SW480 (cell line): ENCODE measurements at places on chromosomes 7 and 10.
A peak's percentile ranks its signal among the peaks of the same experiment; 100 is the strongest.

DNA sequence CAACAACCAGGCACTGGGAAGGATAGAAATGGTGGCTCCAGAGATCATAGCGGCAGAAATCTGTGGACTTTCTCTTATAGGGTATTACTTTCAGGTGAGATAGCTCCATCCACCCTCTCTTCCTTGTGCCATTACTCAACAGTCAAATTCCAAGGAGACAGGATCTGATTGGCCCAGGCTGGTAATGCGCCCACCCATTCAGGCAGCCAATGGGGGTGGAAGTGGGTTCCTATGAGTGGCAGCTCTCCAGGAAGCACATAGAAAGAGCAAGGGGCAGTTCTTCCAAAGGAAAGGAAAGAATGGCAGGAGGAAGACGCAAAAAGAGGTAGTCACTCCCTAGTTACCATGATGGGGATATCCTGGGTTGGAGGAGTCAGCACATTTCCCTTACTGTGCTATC, 94.4 kb downstream of the STRA8 start:
- no peak for DNase-seq

- DNase-seq, result no peak
Observed at GRCh38 chr10:48550977-48551376, 53.9 kb downstream of the ARHGAP22 start.

DNA sequence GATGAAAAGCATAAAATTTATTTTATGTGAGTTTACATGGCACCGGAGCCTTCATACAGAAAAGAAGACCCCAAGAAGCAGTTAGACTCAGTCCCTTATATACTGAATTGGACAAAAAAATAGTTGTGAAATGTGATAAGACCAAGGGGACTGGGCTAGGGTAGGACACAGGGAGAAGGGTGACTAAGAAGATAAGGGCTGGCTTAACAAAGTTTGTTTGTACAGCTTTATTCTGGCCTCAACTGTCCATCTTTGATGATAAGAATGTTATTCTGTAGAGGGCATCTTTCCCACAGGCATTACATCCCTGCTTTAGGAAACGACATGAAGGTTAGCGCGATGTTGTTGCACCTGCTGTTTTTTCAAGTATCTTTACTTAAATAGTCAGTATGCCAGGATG, 86.5 kb downstream of the SEC61G start:
- no peak for DNase-seq

- no peak for DNase-seq
Observed at GRCh38 chr7:103134836-103135554, 13.9 kb downstream of the NAPEPLD start.

DNA sequence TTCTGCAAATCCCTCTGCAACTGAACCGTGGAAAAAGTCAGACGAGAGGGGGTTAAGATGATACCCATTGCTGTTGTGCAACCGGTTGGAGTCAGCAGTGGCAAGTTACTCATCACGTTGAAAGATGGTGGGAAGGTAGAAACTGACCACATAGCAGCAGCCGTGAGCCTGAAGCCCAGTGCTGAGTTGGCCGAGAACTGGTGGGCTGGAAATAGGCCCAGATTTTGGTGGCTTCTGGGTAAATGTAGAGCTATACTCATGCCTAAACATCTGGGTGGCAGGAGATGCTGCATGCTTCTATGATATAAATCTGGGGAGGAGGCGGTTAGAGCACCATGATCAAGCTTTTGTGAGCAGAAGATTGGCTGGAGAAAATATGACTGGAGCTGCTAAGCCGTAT, 78.6 kb downstream of the ARL5B start:
- no peak for DNase-seq

DNA sequence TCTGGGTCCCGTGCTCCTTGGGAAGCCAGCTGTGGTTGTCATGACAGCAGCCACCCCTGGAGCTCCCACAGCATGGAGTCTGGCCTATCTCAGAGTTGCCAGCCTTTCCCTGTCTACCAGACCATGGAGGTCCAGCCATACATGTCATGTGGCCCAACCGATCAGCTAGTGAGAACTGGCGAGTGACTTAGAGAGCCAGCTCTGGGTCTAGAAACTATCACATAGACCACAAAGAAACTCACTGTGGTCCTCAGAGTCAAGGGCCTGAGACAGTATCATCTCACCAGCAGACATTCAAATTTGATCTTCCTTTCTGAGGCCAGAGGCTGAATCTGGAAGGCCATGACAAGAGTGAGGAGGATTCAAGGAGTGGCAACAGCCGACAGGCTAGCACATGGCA, 223.3 kb upstream of the GPR26 start:
- DNase-seq, result no peak

- DNase-seq, result no peak
Observed at GRCh38 chr10:86693721-86694369, 25.5 kb downstream of the LDB3 start.

- DNase-seq, result no peak
Observed at GRCh38 chr10:47136866-47137265, 163.1 kb upstream of the GDF10 start.

DNA sequence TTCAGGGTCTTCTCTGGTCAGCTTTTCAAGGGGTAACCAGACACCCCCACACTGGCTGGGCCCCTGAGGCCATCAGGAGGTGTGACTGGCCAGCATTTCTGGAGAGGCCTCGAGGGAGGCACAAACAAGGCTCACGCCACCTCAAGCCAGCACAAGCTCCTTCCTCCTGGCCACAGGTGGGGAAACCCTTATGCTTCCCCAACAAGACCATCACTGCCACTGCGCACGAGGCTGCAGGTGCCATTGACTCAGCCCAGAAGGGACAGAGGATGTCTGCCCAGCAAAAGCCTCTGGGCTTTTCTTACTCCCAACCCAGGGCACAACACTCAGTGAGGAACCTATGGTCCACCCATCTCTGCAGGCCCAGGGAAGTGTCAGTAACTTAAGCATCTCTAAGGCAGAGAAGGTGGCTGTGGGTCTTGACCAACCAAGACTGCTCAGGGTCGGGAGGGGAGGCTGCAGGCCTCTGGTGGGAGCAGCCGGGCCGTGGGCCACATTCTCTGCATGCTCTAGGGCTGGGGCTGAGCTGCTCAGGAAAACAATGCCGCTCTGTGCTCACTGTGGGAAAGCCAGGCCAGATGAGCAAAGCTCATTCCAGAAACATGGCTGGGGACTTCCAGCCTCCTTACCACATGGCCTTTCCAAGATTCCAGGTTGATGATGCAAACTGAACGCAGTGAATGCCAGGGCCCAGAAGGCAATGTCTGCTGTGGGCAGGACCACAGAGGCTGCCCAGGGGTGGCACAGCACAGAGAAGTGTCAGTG, 24.2 kb upstream of the RASSF4 start:
- DNase-seq, result peak; percentile 69

GRCh38 chr7:142969183-142969582, 7.0 kb upstream of the KEL start:
- DNase-seq, result no peak

DNA sequence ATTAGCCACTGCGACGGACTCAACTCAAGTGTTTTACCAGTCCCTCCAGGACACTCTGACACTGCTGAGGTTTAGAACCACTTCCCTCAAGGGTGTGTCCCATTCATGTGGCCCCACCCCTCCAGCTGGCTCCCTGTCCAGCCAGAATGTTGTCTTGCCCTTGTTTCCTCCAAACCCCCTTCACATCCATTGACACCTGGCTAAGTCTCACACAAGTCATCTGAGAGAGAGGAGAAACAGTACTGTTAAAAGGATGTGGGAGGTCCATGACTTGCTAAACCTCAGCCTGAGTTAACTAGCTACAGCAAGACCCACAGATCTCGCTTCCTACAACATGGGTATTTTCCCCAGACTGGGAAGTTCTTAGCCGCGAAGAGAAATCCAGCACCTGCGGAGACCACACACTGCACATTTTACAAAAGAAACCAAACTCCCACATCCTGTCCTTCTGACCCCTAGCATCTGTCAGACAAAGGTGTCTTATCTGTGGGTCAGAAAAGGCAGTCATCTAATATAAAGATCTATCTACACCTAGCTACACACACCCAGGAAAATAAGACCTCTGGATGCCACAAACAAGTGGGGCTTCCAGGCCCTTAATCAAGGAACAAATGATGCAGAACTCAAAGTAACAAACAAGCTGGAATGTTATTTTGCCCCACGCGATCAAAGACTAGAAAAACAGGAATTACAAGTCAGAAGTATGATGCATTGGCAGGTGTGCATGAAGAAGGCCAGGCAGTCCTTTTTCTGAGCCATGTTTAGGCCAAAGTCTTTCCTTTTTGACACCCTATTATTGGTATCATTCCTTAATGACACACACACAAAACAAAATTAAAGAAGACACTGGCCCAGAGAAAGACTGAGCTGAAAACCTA, 13.9 kb downstream of the OSBPL3 start:
- DNase-seq, result peak; percentile 92

- no peak for DNase-seq
Observed at GRCh38 chr7:70094831-70095230, 496.6 kb downstream of the AUTS2 start.
